ENCODE measurements at places on chromosomes 11 and 22.

DNA sequence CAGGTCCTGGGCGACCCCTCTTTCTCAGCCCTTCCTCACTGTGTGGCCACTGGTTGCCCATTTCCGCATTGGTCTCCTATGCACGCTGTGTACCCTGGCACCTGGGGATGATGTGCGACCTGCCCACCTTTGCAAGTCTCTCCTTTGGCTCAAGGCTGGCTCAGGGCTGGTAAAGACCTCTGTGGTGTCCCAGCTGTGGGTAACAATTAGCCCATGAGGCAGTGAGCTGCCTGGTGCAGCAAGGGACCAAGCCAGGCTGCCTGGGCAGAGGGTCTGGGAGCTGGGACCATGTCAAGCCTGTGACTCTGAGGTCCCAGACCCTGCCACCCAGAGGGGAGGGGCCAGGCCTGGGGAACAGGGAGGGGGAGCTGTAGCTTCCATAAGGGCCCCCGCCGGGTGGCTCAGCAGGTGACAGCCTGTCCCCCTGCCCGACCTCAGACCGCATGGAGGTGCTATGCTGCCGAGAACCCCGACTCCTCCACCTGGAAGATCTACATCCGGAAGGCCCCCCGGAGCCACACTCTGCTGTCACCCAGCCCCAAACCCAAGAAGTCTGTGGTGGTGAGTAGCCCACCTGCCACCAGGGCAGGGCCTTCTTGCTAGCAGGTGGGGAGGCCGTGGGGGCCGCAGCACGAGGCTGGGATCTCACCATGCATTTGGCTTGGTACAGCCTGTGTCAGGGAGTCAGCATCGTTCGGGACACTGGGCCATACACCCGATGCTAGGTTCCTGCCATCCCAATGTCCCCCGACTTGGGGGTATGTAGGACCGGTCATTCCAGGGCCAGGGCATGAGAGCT lies 112.5 kb downstream of the KCNQ1OT1 start:
- H3K4me1 ChIP-seq = no peaks in the 10 kb centered on the region
- H3K27ac ChIP-seq = no peak overlapping the region
- no peaks in the 10 kb centered on the region for H3K36me3 ChIP-seq
- H3K4me3 ChIP-seq = no peak overlapping the region
- peaks cover 23% of the 10 kb centered on the region for H3K27me3 ChIP-seq

GRCh38 chr22:39583066-39583667 lies 12.6 kb downstream of the CACNA1I start:
- H3K36me3 ChIP-seq = no peaks in the 10 kb centered on the region
- H3K4me3 ChIP-seq = no peak overlapping the region
- H3K27me3 ChIP-seq = no peaks in the 10 kb centered on the region
- DNase-seq = no peak

DNA sequence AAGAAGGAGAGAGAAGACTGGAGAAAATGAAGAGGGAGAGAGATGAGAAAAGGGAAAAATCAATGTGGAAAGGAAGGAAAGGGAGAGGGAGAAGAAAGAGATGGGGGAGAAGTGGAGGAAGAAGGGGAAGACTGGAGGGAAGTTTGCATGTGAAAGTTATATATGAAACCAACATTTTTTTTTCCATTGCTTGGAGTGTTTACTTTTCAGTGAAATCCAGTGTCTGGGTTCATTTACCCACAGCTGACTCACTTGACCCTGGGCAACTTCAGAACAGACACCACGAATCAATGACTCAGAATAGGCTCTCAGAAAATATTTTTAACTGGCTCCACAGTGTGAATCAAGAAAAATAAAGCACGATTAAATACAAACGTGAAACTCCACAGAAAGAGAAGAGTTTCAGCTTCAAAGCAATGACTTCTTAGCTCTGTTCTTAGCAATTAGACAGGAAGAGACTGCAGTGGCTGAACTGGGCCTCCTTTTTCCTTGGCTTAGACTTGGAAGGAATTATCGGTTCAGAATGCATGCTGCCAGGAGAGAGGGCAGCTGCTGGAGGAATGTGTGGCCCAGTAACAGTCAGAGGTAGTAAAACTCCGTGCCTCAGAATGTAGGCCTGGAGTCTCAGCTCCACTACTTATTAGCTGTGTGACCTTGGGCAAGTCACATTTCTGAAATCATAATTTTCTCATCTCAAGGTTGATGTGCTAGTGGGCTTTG lies 237.5 kb downstream of the MIAT start:
- no peaks in the 10 kb centered on the region for H3K36me3 ChIP-seq
- no peak for DNase-seq
- no peak overlapping the region for H3K4me3 ChIP-seq
- no peaks in the 10 kb centered on the region for H3K4me1 ChIP-seq

DNA sequence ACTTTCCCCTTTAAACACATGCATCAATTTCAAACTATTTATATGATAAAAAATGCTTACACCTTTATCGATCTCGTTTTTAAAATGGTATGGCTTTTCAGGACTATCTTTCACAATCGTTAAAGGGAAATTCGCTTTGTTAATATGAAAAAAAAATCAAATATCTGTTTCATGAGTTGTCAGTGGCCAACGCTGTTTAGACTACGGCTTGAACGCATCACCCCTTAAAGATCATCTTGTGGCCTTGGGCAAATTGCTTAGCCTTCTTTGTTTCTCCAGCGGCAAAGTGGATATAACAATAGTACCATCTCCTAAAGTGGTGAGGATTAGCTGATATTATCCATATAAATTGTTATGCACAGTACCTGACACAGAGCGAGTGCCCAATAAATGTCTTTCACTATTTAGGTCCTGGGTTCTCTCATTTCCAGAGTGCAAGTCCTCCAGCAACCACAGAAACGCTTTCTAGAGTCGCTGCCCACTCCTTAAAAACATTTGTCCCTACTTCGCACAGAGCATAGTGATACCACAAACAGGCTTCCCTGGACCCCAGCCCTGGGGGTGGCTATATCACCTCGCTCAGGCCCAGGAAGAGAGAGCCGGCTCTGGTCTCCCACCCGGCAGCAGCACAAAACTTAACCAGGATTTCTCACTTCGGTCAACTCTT lies 904 bp downstream of the SLC35F2 start:
- H3K36me3 ChIP-seq = no peaks in the 10 kb centered on the region
- no peak for DNase-seq
- peak overlapping the region; percentile 94 for H3K4me3 ChIP-seq
- no peak overlapping the region for H3K27ac ChIP-seq
- no peaks in the 10 kb centered on the region for H3K4me1 ChIP-seq

DNA sequence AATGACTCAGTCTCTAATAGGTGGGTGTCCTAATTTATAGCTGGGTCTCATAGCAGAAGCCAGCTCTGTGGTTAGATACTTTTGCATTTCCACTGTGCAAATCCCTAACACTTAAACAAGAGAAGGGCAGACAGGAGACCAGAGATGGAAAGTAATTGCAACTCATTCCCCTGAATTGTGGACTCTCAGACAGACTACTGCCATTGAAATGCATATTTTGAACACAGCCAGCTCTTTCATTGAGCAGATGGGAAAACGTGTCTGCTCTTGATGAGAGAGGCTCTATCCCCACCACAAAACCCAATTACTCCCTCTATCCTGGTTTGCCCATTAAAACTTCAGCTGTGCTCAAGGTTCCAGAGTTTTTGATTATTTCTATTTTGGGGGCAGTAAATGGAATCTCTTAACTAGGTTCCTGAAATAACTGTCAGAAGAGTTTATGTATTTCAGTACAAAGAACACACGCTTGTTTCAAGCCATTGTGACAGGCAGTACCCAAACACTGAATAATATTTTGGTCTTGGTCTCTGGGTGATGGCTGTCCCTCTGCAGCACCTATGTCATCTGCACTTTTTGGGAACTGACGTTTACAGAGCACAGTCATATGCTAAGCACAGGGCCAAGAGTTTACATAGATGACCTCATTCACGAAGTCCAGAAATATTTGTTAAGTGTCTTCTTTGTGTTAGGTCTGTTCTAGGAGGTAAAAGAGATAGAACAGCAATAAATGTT lies 41.7 kb downstream of the FAM227A start:
- 0 out of 2 replicates have a peak, but pooled peaks cover 2% of the 10 kb centered on the region for H3K4me1 ChIP-seq
- no peak for DNase-seq
- no peak overlapping the region for H3K4me3 ChIP-seq
- no peak overlapping the region for H3K27ac ChIP-seq

- no peaks in the 10 kb centered on the region for H3K4me1 ChIP-seq
- H3K27me3 ChIP-seq = no peaks in the 10 kb centered on the region
- no peak overlapping the region for H3K27ac ChIP-seq
- H3K36me3 ChIP-seq = peaks cover 46% of the 10 kb centered on the region
- no peak overlapping the region for H3K4me3 ChIP-seq
Measured at GRCh38 chr22:19068784-19069271, 53.4 kb downstream of the DGCR2 start.

DNA sequence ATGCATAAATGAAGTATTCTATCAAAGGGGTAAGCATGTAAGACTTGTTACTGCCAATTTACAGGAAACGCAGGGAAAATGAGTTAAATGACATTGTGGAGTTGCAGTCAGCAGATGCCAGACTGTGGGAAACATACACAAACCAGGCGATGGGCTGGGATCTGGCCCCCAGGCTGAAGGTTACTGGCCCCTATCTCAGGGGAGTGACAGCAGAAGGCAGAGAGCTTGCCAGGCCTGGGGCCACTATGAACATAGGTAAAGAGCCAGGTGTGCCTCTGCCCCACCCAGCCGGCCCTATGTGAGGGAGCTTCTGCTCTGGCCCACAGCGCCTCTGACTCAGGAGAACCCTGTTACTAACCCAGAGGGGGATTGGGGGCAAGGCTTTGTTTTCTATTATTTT lies 26.1 kb upstream of the SLC25A1 start:
- H3K27ac ChIP-seq = no peak overlapping the region
- no peak for DNase-seq
- no peaks in the 10 kb centered on the region for H3K27me3 ChIP-seq
- H3K4me1 ChIP-seq = no peaks in the 10 kb centered on the region
- H3K36me3 ChIP-seq = peaks cover 2% of the 10 kb centered on the region

- no peaks in the 10 kb centered on the region for H3K27me3 ChIP-seq
- DNase-seq = peak; percentile 18
- H3K27ac ChIP-seq = no peak overlapping the region
- peaks cover 23% of the 10 kb centered on the region for H3K36me3 ChIP-seq
- H3K4me1 ChIP-seq = no peaks in the 10 kb centered on the region
Measured at GRCh38 chr22:36238373-36239149, 766 bp downstream of the APOL2 start.

GRCh38 chr22:37146051-37146385 lies 3.7 kb downstream of the IL2RB start:
- no peaks in the 10 kb centered on the region for H3K4me1 ChIP-seq
- H3K27ac ChIP-seq = no peak overlapping the region
- no peaks in the 10 kb centered on the region for H3K27me3 ChIP-seq
- no peak for DNase-seq

GRCh38 chr11:35811783-35812182 lies 132.1 kb upstream of the LDLRAD3 start:
- H3K36me3 ChIP-seq = no peaks in the 10 kb centered on the region
- H3K4me3 ChIP-seq = no peak overlapping the region
- DNase-seq = no peak
- no peaks in the 10 kb centered on the region for H3K4me1 ChIP-seq
- no peak overlapping the region for H3K27ac ChIP-seq

- no peak for DNase-seq
- H3K27ac ChIP-seq = no peak overlapping the region
Measured at GRCh38 chr11:75145196-75145971, 5.5 kb upstream of the SLCO2B1 start.

DNA sequence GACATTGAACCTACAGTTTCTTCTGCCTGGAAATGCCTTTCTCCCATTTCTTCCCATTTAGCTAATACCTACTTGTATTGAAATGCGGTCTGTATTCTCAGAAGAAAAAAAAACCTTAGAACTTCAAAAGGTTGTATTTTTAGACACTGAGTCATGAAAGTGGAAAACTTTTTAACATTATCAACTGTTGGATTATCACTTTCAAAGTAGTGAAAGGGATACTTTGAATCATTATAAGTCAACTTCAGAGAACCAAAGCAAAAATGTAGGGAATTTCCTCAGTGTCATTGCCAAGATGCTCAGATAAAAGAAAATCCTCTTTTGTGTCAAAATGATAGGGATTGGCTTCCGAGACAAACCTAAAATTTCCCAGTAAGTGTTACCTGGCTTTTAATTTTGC lies 6.6 kb downstream of the HOATZ start:
- H3K4me1 ChIP-seq = no peaks in the 10 kb centered on the region
- no peak overlapping the region for H3K27ac ChIP-seq
- no peak overlapping the region for H3K4me3 ChIP-seq

GRCh38 chr11:69841859-69842698 lies 22.9 kb upstream of the FGF3 start:
- DNase-seq = peak; percentile 75
- no peaks in the 10 kb centered on the region for H3K4me1 ChIP-seq
- no peak overlapping the region for H3K4me3 ChIP-seq
- H3K36me3 ChIP-seq = no peaks in the 10 kb centered on the region

GRCh38 chr22:20843501-20843900 lies 15.1 kb downstream of the PI4KA start:
- no peak overlapping the region for H3K27ac ChIP-seq
- peaks cover 4% of the 10 kb centered on the region for H3K4me1 ChIP-seq

DNA sequence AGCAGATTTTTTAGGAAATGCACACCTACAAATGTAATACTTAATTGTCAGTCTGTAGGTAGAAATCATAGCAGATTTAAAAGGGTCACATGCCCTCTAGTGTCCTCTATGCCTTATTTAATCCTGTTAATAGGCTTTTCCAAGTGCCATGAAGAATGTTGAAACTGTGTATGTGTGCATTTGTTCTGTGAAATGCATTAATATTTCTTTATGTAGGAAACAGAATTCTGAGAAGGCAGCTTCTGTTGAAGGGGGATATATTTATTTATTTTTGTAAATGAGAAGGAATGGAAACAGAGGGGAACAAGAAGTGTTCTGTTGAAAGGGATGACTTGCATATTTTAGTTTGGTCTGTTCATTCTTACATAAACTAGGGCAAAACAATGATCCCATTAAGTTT lies 51.0 kb downstream of the SVIP start:
- no peaks in the 10 kb centered on the region for H3K4me1 ChIP-seq
- DNase-seq = no peak
- H3K27ac ChIP-seq = no peak overlapping the region
- H3K27me3 ChIP-seq = no peaks in the 10 kb centered on the region
- H3K4me3 ChIP-seq = no peak overlapping the region

DNA sequence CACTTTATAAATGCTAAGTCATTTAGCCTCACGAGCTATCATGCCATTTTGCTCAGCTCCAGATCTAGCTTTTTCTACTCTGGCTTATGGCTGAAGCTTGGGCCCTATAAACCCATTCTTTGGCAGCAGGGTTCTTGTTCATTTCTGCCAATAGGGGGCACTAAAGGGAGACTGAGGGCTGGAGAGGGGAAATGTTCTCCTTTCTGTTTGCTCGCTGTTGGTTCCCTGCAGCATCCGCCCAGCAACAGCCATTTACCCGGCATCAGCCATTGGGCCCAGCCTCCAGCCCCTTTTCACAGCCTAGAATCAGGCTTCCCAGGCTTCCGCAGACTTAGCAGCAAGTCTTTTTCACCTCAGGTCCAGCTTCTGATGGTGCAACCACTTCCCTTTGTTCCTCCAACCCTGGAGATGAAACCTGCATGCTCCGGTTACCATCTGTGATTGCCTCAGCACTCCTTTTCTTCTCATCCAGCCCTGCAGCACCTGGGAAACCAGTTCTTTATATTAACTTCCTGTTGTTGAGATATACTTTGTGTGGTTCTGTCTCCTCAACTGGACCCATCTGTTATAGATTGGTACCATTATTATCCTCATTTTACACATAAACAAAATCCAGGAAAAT lies 4.2 kb upstream of the ME3 start:
- H3K27me3 ChIP-seq = peaks cover 3% of the 10 kb centered on the region
- peak; percentile 87 for DNase-seq
- H3K4me1 ChIP-seq = peaks cover 5% of the 10 kb centered on the region
- H3K4me3 ChIP-seq = no peak overlapping the region

- H3K36me3 ChIP-seq = no peaks in the 10 kb centered on the region
- H3K27me3 ChIP-seq = no peaks in the 10 kb centered on the region
- no peak overlapping the region for H3K27ac ChIP-seq
Measured at GRCh38 chr11:87353771-87354345, 316.1 kb downstream of the TMEM135 start.
